Adipose tissue (tissue), 3 donors: ENCODE measurements at places on chromosomes 2 and 18. TPM values are rescaled to one million over a fixed set of nuclear protein-coding genes. Genes with fewer than 3 reads are reported as not detected.

FBXO48 gene
- polyA plus RNA-seq, result 0.48 TPM

CYP27A1 gene
- 4.8 TPM for polyA plus RNA-seq

GKN2 gene
- 0.41 TPM for polyA plus RNA-seq

FNDC4 gene
- 158 TPM for polyA plus RNA-seq

SCG2 gene
- not detected for polyA plus RNA-seq

SPHKAP gene
- polyA plus RNA-seq, result 0.01 TPM

OR6B2 gene
- not detected for polyA plus RNA-seq

MATN3 gene
- 1.1 TPM for polyA plus RNA-seq

CRYBA2 gene
- not detected for polyA plus RNA-seq

PARD3B gene
- 13.6 TPM for polyA plus RNA-seq

EPHA4 gene
- 3.7 TPM for polyA plus RNA-seq

CASP10 gene
- polyA plus RNA-seq, result 4.8 TPM
